Astrocyte of the hippocampus (primary cell): ENCODE measurements at places on chromosomes 5 and 9.

DNA sequence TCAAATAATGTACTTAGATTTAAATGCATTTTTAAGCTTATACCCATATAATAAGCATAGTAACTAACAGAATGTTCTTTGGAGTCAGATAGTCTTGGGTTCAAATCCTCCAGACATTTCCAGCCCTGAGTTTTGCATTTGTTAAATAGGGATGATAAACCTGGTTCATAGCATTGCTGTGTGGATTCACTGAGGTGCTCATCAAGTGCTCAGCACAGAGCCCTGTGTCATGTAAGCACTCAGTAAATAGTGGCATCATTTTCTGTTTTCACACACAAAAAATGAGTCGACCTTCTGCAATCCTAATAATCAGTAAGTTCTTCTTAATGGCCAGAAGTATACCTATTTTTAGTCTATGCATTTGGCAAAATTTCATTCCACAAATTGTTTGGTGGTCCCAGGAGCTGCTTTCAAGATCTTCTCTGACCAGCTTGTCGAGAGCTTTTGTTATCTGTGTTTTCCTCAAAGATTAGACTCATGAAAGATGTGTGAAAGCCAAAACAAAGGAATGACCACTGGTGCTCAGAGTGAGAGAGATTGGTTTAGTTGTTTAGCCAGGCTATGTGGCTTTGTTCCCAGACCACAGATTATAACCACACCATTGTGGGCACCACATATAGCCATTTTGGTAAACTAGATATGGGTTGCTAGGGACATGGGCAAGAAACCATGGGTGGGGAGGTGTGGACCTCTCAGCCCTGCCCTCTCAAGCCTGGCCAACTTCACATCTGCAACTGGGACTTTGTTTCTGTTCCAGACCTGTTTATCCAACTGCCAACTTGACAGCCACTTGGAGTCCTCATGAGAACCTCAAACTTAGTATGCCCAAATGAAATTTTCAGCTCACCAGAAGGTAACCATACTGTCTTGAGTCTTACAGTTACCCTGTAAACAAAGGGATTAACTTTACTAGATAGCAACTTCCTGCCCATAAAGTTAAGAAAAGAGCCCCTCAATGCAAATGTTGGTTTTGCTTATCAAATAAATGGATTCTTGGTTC, 45.0 kb downstream of the DOCK8 start:
- DNase-seq: peak; percentile 1

DNA sequence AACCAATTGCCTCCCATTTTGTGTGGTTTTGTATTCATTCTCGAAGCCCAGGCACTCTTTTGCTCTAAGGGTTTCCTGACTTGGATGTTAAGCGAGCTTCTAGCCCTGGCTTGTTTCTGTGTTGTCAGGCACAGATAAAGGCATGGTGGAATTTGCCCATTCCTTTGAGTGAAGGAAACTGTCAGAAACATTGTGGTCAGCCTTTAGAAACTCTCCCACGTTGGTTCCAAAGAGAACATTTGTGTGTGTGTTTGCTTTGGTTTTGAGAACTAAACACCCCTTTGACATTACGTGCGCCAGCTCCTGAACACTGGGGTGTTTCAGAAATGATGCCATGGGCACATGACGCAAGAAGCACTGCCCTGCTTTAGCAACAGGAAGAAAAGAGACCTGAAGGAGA, 320.9 kb downstream of the NTRK2 start:
- DNase-seq: peak; percentile 96

GRCh38 chr5:43603344-43604217, 601 bp downstream of the NNT start:
- DNase-seq: peak; percentile 66

DNA sequence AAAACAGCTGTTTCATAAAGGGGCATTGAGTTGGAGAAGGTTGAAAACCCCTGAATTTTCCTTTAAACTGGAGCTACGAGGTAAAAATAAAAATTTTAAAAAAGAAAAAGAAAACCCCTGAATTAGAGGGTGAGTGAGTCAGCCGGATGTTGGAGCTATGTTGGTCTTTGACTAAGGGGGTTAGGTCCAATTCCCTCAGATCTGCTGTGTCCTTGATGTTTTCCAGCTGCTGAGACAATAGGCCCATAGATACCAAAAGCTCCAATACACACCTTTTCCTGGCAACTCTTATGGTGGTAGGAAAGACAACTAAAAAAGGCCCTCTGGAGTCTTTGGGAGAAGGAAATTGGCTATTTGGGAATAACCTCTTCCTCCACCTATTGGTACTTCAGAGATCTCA, 79.4 kb upstream of the SAP30L start:
- DNase-seq: no peak

DNA sequence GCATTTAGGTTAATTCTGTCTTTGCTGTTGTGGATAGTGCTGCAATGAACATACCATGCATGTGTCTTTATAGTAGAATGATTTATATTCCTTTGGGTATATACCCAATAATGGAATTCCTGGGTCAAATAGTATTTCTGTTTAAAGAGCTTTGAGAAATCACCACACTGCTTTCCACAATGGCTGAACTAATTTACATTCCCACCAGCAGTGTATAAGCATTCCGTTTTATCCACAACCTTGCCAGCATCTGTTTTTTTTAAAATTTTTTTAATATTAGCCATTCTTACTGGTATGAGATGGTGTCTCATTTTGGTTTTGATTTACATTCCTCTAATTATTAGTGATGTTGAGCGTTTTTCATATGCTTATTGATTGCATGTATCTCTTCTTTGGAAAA, 15.5 kb upstream of the TARS1 start:
- DNase-seq: no peak

- no peak for DNase-seq
Measured at GRCh38 chr5:33937707-33938506, 1.7 kb downstream of the RXFP3 start.

- DNase-seq: no peak
Measured at GRCh38 chr5:172009536-172010270, 3.3 kb upstream of the FBXW11 start.

- no peak for DNase-seq
Measured at GRCh38 chr5:139132515-139132914, 65.7 kb downstream of the SIL1 start.

DNA sequence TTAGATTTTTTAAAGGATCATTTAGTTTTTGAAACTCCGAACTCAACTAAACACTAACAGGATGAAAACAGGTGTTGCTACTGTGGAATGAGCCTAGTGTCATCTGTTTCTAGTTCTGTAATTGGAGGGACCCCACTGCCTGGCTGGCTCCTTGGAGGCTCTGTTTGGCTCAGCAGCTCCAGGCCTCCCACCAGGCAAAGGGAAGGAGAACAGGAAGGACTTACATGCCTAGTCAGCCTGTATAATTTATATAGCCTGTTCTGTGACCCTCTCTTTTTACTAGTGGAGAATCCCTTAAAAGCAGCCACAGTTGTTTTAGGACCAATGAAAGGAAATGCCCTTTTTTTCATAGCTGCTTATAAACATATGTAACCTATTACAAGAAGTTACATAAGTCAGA, 21.1 kb upstream of the C5orf24 start:
- no peak for DNase-seq

DNA sequence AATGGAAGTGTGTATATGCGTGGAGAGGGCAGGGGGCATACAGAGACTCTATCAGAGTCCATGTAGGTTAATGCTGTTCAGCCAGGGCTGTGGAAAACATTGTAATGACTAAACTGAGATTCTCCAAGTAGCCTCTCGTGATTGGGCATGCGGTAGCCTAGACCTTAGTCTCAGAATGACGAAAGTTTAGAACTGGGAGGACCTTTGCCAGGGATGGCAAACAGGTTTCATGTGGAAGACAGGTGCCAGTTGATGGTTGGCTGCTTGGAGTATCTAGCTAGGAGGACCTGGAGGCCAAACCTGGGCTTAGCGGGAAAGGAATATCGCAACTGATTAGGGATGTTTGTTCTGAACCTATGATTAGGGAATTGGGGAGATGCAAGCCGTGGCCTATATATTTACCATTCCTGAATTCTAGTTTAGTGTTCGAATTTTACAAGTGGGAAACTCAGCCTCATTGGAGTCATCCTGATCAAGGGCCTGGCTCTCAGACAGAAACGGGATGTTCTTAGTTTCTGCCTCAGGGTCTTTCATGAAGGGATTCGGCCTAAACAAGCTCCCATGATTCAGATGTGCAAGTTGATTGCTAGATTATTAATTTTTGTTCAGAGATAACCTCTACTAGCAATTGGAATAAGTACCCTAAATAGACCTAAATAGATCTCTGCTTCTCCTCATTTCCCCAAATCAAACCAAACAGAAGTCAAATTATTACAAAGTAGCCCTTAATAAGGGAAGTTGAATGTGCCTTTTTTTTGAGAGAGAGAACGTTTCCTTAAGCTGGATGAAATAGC, 26.8 kb upstream of the TJP2 start:
- no peak for DNase-seq

DNA sequence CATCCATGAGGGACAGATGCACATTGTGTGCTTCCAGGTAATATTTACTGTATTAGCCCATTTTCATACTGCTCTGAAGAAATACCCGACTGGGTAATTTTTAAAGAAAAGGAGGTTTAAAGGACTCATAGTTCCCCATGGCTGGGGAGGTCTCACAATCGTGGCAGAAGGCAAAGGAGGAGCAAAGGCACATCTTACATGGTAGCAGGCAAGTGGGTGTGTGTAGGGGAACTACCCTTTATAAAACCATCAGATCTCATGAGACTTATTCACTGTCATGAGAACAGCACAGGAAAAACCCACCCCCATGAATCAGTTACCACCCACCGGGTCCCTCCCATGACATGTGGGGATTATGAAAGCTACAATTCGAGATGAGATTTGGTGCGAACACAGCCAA, 148.8 kb upstream of the FBXL17 start:
- no peak for DNase-seq

DNA sequence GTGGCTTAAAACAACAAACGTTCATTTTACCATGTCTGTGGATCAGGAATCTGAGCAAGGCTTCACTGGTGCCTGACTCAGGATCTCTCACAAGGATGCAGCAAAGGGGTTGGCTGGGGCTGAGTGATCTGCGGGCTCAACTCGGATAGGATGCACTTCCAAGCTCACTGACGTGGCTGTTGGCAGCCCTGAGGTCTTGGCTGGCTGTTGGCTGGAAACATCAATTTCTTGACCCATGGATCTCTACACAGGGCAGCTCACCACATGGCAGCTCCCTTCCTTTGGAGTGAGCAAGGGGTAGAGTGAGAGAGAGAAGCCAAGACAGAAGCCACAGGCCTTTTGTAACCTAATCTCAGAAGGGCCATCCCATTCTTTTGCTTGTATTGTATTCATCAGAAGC, 202.1 kb downstream of the NXNL2 start:
- DNase-seq: no peak

DNA sequence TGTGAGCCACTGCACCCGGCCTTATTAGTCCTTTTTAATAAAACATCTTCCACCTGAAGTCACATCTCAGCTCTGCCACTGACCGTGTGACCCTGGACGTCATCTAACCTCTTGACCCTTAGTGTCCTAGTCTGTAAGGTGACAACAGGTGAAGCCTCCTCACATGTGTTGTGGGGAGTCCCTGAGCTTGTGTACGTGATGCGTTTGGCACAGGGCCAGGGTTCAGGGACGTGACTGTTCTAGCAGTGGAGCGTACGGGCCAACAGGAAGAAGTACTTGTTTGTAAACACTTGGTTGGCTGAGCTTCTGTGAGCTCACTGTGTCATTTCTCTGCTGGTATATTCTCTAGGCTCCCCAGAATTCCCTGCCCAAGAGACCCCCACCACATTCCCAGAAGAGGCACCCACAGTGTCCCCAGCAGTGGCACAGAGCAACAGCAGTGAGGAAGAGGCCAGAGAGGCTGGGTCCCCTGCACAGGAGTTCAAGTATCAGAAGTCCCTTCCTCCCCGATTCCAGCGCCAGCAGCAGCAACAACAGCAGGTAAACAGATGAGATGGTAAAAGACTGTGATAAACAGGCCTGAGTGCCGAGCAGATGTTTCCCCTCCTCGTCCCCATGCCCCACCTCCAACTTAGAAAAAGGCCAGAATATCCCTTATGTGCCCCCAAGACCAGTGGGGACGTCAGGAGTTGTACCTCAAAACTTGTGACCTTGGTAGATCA, 35.3 kb upstream of the POMT1 start:
- no peak for DNase-seq

DNA sequence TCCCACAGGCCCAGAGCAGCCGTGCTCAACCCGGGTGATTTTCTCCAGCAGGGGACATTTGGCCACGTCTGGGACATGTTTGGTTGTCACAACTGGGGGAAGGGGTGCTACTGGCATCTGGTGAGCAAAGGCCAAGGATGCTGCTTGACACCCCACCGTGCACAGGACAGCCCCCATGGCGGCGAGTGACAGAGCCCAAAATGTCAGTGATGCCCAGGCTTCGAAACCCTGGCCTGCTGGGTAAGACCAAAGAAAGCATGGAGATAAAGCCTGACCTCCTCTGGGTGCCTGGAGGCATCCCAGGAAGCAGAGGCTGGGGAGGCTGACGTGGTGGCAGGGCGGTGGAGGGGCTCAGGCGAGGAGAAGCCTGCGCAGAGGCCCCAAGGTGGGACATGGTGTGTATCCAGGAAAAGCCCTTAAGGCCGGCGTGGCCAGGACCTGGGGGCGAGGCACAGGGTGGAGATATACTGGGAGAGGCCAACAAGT, 66.4 kb downstream of the ZNF354C start:
- DNase-seq: no peak

DNA sequence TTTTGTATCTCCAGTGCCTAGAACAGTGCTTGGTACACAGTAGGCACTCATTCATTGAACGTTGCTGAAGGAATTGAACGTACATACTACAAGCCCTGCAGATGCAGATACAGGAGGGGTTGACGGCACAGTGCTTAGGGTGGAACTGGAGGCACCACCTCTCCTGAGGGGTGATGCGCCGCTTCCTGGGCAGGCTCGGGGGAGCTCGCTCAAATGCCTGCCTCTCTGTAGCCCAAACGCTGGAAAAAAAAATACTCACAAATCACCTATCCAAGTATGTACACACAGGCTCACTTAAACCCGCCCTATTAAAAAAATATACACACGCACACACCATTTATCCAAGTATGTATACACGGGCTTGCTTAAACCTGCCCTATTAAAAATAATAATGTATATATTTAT, 536 bp upstream of the COMMD10 start:
- peak; percentile 36 for DNase-seq

- no peak for DNase-seq
Measured at GRCh38 chr5:170630226-170630625, 126.4 kb downstream of the KCNIP1 start.

DNA sequence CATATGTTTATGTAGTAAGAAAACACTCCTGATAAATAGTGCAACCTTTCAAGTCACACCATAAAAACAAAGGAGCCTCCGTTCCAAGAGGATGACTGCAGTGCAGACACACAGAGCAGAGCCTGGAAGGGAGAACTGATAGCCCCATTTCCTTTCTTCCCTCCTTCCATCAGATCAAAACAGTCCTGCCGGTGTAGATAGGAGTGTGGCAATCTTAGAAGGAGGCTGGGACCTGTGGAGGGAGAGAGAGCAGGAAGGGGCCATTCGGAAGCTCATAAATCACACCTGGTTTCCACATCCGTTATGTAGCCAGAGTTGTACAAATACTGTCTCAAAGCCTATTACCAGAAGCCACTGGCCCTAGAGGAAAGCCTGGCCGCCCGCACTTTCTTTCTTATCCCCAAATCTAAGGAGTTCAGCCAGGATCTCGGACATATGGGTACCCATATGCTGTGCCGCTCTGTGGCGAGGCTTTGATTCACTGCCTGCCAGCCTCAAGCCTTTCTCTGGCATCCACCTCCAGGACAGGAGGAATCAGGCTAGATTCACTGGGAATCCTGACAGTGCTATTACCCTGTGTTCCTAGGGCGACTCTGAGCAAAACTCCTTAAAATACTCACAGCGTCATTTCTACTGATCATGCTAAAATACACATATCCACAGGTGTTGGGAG, 26.9 kb downstream of the DAP start:
- DNase-seq: no peak

- peak; percentile 15 for DNase-seq
Measured at GRCh38 chr5:110817459-110817858, 78.7 kb downstream of the SLC25A46 start.
